ENCODE measurements at places on chromosomes 12 and 14.

DNA sequence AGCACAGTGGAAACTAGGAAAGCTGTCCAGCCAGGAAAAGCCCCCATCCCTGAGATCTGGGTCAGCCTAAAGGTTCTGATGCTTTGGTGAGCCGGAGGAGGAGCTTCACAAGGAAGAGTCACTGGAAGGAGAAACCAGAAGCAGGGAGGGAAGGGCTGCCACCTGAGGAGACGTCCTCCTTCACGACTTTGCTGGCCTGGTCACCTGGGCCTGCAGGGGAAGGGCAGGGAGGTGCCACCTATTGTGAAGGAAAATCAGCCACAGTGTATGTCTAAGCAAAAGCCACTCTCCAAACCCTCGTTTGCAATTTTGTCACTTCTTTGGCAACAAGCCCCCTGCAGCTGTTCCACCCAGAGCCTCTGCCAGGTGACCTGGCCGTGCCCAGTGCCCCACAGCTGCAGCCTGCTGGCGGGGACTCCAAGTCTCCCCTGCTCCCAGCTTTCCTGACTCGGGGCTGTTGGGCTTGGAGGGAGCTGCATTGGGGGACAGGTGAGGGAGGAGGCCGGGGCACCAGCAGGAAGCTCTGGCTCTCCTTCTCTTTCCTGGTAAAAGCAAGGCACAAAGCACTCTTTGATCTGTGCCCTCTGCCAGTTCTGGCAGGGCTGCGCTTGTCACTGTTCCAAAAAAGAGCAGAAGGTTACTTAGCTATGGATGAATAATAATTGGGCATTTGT is 120.9 kb upstream of the BCL2L14 start:
- DNase-seq, result no peak

DNA sequence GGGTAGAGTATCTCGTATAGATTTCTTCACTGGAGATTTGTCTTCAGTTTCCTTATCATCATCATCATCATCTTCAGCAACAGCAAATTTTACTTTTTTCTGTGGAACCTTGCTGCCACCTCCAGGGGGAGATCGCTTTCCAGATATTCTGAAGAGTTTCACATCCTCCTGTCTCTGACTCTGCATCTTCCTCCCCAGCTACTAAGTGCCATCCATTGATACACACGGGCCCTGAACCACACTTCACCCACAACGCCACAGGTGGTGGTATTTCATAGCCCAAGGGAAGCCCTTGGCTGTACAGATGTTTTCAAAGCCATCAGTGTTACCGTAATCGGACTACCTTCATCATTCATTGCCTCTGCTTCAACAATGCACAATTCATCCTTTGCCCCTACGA is 82.2 kb downstream of the PPP2R5C start:
- no peak for DNase-seq

DNA sequence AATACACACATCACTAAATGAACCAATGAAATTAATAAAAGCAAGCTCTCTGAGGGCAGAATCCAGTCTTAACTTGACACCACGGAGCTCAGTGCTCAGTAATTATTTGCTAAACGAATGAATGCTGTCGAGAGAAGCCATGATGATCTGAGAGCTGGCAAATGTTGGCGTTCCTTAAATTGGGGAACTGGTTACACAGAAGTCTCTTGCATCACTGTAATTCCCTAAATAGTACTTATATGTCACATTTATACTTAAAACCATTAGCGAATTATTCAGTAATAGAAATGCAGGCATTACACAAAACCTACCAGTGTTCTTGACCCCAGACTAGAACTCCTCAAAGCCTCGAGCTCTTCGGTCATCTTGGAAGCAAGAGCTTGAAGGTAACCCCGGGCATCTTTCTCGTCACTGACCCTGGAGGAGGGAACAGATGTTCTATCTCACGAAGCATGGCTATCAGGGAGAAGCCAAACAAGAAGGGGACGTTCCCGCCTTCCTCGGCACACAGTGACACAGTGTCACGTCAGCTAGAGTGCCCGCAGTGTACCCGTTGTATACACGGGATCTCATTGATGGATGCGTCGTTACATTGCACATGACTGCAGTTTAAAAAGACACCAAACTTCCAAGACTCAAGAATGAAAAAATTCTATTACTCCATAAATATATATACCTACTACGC is 43.6 kb downstream of the AMN start:
- DNase-seq, result no peak

- no peak for DNase-seq
Measured at GRCh38 chr12:26493656-26494055, 298.3 kb downstream of the SSPN start.

- DNase-seq, result no peak
Measured at GRCh38 chr14:46769292-46769691, 117.7 kb upstream of the RPL10L start.

Data from stimulated activated CD4-positive, alpha-beta T cell treated with anti-CD3 and anti-CD28 coated beads, Interleukin-4, amount 100 ng/mL, for 48 hours (primary cell).